KBM-7 (cell line): ENCODE measurements at places on chromosomes 1 and 21.
A peak's percentile ranks its signal among the peaks of the same experiment; 100 is the strongest.

DNA sequence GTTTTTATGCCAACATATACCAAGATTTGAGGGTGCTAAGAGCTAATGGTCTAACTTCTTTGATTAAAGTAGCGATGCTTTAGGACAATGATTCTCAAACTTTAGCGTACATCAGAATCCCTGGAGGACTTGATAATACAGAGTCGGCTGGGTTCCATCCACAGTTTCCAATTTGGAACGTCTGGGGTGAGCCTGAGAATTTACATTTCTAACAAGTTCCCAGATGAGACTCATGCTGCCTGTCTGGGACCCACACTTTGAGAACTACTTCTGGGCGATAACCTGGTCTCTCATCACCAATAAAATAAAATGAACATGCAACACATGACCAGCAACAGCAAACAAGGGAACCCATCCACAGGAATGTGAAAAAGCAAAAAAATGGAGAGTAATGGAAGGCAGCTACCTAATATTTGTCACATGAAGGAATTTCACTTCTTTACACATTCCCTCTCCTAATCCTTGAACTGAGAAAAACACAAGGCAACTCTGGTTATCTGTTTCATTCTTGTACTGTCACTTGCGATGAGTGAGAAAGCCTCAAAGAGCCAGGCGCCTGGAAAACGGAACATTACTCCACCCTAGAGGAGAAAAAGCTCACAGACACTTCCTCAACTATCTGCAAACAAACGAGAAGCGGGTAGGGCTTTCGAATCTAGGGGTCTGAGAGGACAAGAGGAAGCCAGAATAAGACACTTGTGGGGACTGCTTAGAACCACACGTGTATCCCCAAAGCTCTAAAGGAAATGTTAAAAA, 14.0 kb downstream of the HSF2BP start:
- DNase-seq = peak; percentile 90

DNA sequence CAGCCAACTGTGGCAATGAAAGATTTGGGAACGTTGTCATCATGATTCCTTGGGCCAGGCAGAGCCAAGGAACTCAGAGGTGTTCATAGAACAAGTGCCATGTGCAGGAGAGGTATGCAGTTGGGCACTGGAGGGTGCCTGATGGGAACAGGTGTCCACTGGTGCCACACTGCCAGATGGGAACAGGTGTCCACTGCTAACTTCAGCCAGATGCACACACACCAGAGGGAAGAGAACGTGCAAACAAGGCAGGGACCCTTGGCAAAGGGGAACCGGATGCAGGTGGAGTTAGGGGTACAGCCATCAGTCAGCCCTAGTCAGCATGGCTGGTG, 13.5 kb downstream of the OLFML2B start:
- no peak for DNase-seq

- peak; percentile 77 for DNase-seq
These were observed 3.9 kb upstream of the PGLYRP4 start for GRCh38 chr1:153352523-153352922.

GRCh38 chr1:195328102-195328501, 1280.1 kb downstream of the KCNT2 start:
- DNase-seq = no peak

DNA sequence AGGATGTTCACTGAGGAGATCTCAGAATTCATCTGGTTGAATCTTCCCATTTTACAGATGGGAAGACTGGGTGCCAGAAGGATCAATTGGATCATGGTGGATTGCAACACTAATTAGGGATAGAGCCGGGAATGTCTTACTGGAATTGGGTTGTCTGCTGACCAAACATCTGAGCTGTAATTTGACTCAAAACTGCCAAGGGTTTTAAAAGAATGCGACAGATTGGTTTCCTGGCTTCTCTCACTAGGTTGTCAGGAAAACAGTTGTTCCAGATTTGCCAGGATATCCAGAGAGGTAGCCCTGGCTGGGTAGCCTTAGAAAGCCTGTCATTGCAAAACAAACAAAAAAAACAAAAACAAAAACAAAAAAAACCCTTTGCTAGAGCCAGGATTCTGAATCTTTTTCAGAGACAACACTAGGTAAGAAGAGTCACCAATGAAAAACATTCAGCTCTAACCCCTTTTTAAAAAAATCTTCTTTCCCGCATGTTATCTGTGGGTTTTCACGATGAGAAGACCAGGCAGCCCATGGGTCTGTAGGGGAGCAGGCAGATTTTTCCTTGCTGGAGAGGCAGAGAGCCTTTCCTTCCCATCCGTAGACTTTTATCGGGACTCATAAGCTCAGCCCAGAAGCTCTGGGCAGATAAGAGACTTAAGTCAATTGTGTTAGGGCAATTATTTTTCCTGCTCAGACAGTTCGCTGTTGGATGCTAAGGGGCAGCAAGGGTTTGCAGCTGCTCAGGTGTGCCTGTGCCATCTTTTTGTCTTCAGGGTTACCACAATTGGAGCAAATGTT, 418.9 kb downstream of the PRDM2 start:
- DNase-seq = no peak

GRCh38 chr1:186757851-186758250, 70.9 kb upstream of the PLA2G4A start:
- no peak for DNase-seq

- no peak for DNase-seq
These were observed 90.1 kb downstream of the TENT5C start for GRCh38 chr1:117695796-117696490.

DNA sequence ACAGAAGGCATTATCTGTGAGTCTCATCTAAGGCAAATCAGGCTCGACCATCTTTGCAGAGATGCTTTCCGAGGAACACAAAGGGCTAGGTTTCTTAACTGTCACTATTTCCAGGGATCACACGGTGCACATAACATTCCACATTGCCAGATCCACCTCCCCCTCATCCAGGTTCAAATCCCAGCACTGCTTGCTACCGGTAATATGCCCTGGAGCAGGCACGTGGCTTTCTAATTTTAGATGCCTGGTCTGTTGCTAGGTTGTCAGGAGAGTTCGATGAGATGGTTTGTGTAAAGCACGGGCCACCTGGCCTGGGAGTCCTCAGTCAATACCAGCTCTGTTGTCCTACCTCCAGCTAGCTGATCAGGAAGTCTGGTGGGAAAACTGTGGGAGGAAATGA, 598.6 kb downstream of the NPHP4 start:
- DNase-seq = no peak

- DNase-seq = no peak
These were observed 38.6 kb downstream of the LHX9 start for GRCh38 chr1:197955486-197956394.

DNA sequence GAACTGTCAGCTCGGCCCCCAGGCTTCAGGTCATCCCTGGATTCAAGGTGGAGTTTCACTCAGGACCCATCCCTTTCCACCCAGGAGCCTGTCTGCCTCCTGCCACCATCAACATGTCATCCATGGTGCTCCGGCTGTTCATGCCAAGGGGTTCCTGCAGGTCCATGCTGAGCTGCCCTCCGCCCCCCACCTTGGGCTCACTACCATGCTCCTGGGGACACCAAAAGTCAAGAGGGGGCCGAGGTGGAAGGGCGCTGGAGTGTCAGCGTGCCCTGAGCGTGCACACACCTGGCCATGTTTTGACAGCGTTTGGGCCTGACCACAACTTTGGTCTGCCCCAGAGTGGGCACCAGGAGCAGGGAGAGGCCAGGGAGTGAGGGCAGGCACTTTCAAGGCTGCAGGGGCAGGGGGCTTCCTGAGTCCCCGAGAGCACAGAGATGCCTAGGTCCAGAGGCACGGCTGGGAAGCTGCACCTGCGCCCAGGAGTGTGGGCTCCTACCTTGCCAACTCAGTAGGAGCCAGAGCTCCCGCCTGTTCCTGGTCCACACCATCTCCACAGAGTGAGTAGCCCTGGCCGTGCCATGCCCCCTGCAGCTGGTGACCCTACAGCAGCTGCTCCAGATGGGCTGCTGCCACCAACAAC, 639.6 kb upstream of the ZP4 start:
- DNase-seq = no peak

DNA sequence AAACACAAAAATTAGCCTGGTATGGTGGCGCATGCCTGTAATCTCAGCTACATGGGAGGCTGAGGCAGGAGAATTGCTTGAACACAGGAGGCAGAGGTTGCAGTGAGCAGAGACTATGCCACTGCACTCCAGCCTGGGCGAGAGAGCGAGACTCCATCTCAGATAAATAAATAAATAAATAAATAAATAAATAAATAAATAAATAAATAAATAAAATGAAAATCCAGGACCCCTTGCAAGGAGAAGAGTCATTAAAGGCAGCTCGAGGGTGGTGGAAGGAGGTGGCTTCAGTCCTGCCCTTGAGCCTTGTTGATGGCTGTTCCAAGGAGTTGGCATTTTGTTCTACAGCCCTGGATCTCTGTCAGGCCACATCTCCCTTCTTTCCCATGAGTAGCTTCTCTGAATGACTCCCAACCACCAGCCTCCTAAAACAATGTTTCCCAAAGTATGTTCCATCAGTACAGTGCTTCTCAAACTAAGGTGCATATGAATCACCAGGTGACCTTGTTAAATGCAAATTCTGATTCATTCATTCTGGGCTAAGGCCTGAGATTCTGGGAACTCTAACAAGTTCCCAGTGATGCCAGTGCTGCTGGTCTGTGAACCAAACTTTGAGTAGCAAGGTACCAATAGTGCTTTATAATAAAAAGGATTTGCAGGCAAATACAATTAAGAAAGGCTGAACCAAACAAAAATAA, 99.0 kb downstream of the KCNN3 start:
- no peak for DNase-seq
